ENCODE measurements at places on chromosomes 12 and 14.

DNA sequence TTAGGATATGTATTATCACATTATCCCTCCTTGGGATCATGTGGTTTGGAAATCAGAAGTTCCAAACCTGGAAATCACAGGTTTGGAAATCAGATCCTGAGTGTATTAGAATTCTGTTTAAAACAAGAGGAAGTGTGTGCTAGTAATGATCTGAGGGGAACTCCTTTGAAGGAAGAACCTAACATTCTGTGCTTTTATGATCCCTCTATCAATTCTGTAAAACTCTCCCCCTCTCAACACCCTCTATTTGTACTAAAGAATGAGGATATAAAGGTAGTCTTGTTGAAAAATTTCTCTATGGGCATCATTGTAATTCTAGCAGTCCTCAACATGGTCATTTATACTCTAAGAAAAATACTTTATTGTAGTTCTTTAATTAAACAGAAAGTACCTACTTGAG, 97.4 kb downstream of the SRGAP1 start:
- DNase-seq: no peak

GRCh38 chr12:94457311-94457710, 2.4 kb downstream of the CEP83 start:
- DNase-seq: no peak

GRCh38 chr12:75047885-75048525, 161.6 kb downstream of the KCNC2 start:
- no peak for DNase-seq

- DNase-seq: no peak
These were observed 720.9 kb downstream of the FSCB start for GRCh38 chr14:43786066-43786762.

- DNase-seq: no peak
These were observed 99.6 kb upstream of the PLXNC1 start for GRCh38 chr12:94048757-94049156.

DNA sequence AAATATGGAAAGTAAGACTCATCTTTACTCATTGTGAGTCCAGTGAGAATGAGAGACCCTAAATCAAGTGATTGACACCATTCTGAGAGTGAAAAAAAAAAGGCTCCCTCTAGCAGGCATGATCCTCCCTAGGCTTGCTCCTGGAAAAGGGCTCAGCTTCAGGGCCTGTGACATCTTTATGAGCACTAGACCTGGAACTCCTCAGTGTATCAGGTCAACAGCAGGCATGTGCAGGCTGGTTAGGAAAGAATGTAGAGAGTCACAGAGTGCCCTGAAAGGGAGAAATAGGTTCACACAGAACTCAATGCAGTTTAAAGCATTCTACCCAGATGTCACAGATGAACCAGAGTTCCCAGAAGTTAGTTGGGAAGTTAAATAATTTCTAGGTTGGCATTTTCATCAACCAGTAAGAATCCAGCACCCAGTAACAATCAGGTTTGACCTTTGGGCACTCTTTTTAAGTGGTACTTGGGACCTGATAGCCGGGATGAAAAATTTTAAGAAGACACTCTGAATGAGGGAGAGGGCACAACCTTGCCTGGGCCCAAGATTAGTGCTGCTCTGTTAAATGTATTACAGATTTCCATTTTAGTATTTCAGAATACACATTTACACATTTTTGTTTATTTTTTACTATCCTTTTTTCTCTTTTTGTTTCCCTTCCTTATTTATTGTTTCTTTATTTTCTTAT, 828.8 kb downstream of the C12orf50 start:
- DNase-seq: no peak

DNA sequence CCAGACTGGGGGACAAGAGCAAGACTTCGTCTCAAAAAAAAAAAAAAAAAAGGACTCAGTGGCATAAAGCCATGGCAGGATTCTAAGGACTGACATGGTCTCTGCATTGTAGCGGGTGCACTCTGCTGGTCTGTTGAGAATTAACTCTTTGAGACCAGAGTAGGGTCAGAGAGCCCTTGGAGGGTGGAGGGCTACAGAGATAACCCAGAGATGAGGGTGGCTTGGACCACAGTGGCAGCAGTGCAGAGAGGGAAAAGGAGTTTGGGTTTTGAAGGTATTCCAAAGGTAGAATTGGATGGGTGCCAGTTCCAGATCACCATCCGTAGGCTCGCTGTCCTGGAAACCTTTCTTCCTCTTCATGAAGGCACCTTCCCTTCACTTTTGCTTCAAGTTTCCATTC, 14.3 kb upstream of the DYNC1H1 start:
- no peak for DNase-seq

- no peak for DNase-seq
These were observed 13.1 kb downstream of the ATXN3 start for GRCh38 chr14:92093320-92093719.

DNA sequence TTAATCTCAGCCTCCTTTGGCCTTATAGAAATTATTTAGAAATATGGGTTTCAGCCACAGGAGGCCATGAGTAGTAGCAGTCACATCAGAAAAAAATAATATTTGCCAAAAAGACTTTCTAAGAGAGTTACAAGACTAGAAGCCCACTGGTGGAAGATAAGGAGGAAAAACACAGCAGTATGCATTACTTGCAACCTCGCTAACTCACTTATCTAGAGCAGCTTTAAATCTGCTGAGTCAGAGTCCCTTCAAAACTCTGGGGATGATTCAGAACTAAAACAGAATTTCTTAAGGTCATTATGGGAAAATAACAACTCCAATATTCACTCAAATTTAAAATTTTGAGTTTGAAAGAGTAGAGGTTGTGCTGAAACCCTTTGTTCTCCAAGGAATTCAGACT, 6.2 kb downstream of the OR4K17 start:
- DNase-seq: no peak

GRCh38 chr14:62206456-62206855, 444.2 kb downstream of the SNAPC1 start:
- no peak for DNase-seq

DNA sequence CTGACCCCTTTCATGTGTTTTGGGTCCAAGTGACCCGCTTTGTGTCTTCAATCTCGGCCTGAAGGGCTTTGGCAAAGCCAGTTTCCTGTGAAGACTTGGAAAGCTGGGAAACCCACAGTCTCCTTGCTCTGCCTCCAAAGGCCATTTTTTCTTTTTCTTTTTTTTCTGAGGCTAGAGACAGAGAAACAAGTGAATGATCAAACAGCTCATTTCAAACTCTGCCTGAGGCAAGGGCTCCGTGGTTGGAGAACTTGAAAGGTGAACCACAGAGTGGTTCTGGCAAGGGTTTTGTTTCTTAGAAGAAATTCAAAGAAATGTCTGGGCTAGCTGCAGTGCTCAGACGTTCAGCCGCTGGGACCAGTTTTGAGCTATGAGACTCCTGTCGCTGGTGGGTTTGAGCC, 62.7 kb downstream of the ERH start:
- DNase-seq: no peak

DNA sequence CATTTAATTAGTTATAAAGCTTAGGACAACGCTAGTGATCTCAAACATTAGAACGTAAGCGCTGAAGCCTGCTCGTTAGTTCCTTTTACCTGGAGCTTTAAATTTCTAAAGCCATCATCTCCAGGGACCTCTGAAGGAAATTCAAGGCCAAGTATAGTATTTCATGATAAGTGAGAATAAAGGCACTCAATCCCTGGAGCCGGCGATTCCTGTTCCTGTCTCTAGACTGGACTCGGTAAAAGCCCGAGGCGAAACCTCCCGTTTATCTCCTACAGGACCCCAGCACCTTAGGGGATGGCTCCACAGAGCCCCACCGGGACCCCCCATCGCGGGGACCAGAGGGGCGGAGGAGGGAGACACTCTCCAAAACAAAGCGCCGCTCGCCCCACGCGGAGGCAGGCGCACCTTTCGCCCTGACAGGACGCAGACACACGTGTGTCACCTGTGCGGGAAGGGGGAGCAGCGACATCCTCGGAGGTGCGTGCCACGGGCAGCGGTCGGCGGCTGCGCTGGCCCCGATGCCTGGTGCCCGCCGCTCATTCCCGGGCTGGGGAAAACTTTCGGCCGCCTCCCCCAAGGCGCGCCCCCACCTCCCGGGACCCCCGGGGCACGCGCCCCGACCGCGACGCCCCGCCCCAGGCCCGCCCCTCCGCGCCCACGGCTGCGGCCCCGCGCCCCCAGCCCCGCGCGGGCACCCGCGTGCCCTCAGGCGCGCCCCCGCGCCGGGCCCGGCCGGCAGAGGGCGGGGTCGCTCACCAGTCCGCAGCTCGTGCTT, 678 bp downstream of the RPS6KA5 start:
- peak; percentile 80 for DNase-seq

- DNase-seq: no peak
These were observed 14.8 kb upstream of the RIC8B start for GRCh38 chr12:106759526-106760183.

- DNase-seq: no peak
These were observed 7.8 kb downstream of the PITPNM2 start for GRCh38 chr12:123142921-123143735.

GRCh38 chr14:65476273-65476941, 63.9 kb downstream of the FUT8 start:
- DNase-seq: no peak

DNA sequence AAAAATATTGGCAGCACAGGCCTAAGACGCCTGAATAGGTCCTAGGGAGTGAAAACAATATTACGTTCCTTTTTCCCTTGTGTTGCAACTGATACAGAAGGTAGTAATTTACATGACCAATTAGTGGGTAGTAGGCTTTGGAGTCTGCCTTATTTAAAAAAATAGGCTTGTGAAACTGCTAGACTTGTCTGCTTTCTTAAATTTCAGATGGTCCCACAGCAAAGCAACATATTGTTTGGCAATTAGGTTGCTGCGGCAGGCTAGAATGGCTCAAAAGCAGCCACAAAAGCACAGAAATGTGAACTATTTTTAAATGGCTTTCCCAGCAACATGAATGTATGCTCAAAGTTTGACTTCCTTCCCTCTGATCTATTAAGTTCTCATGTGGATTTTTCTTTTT, 211.9 kb downstream of the TTC8 start:
- DNase-seq: no peak

DNA sequence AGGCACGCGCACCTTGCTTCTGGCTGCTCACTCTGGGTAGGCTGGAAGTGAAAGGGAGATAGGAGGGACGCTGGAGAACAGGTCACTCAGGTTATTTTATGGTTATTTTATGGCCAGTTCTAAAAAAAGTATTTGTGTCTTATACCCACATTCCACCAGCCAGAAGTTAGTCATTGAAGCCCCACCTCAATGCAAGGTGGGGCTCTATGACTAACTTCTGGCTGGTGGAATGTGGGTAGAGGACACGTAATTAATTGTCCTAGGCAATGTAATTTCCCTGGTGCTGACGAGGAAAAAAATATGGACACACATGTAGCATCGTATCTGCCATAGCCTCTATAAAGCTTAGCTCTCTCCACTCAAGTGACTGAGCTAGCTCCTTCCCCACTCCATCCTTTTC, 104.9 kb downstream of the PDZRN4 start:
- DNase-seq: no peak

DNA sequence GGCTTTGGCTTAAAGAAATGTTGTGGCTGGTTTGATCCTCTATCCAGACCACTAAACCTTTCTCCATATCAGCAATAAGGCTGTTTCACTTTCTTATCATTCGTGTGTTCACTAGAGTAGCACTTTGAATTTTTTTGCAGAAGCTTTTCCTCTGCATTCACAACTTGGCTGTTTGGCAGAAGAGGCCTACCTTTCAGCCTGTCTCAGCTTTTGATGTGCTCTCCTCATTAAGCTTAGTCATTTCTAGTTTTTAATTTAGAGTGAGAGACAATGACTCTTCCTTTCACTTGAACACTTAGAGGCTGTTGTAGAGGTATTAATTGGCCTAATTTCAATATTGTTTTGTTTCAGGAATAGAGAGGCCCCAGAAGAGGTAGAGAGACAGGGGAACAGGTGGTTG, 13.8 kb downstream of the KCNMB4 start:
- no peak for DNase-seq

GRCh38 chr12:15530361-15530760, 208.1 kb downstream of the PTPRO start:
- no peak for DNase-seq

DNA sequence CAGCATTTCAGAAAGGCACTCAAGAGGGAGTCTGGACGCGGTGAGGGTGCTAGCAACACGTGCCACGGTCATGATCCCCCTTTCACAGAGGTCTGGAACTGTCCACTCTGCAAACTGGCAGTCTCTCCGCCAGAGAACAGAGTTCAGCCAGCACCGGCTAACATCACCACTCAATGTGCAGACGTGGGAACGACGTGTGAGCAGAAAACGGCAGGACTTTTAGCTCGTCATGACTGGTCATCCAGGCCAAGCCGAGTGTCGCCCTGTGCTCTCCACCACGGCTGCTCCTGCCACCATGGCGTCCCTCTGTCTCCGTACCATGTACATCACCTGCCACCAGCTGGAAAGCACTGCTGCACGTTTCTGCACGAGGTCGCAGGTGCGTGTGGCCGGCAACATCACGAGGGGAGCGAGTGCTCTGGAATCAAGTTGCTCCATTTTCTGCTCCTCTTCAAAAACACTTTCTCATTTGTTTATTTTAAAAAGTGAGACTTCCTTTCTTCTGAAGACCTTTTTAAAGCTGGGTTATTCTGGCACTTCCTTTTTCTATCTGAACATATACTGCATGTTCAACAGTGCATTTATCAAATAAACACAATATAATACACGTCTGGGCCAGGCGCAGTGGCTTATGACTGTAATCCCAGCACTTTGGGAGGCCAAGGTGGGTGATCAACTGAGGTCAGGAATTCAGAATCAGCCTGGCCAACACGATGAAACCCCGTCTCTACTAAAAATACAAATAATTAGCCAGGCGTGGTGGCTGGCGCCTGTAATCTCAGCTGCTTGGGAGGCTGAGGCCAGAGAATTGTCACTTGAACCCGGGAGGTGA, 28.0 kb downstream of the SLC15A4 start:
- peak; percentile 15 for DNase-seq

DNA sequence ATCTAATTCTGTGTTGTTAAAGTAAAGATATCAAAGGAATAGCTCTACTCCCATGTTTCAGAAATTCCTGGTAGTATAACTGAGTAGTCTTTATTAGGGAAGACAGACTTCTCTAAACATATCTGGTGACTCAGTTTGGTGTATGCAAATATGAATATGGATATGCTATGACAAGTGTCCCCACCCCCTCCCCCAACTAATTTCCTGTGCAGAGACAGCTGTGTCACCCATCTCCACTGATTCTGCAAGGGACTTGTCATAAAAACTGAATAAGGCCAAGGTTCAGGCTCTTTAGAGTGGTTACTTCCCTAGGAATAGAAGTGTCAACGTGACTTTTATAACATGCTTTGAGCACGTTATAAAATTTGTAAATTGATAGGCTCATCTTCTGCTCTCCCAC, 429.1 kb downstream of the DAD1 start:
- DNase-seq: no peak

DNA sequence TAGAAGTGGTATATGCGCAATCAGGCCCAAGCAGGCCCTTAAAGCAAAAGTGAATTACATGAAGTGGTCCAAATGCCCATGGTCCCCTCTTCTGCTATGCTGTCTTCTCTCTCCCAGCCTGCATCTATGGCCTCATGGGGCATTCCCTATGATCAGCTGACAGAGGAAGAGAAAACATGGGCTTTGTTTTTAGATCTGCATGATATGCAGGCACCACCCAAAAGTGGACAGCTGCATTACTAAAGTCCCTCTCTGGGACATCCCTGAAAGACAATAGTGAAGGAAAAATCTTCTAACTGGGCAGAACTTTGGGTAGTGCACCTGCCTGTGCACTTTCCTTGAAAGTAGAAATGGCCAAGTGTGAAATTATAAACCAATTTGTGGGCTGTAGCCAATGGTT, 145.2 kb upstream of the ARID2 start:
- DNase-seq: no peak

Data from GM20000 (cell line).